HFFc6 (cell line): ENCODE measurements at places on chromosomes 2 and 18.

- peak; percentile 17 for DNase-seq
Measured at GRCh38 chr2:27959496-27959895, 69.0 kb downstream of the BABAM2 start.

DNA sequence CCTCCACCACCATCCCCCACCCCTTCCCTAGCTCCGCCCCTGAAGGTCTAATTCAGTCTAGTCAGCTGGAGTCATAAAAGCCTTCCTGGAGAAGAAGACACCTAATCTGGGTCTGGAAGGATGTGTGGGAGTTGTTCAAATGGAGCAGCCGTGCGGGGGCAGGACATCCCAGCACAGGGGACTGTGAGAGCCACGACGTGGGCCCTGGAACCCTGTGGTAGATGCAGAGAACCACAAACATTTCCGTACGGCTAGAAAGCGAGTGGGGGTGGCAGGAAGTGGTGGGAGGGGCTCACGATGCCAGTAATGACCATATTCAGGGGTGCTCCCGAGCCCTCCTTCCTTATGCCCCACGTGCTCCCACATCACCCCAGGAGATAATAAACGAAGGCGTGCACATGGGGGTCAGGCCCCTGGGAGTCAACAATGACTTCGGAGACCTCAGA is 20.9 kb upstream of the COL6A3 start:
- DNase-seq: peak; percentile 58

- no peak for DNase-seq
Measured at GRCh38 chr2:174280596-174280995, 32.3 kb upstream of the OLA1 start.

- DNase-seq: no peak
Measured at GRCh38 chr18:3877678-3878077, 427.7 kb downstream of the TGIF1 start.

DNA sequence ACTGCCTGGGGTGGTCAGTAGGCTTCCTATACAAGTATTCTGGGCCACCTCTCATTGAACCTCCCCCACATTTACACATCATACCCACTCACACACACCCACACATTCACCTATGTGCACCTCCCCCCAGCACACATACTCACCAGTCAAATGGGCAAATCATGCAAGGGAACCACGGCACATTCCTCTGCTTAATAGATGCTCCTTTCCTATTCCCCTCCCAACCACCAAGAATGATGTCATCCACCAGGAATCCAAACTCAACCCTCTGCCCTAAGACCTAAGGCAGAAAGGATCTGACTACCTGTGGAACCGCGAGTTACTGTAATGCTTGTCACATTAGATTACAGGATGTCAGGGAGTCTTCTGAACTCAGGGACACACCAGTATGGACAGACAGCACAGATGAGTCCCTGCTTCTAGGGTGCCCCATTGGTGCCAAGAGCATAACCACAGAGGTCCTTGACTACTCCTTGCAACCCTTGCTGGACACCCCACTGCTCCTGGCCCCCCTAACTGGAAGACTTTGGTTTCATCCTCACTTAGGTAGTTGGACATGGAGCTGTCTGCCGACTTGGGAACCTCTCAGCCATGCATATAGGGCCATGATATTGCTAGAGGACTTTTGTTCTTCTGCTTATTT is 21.5 kb upstream of the CAB39 start:
- DNase-seq: peak; percentile 62

GRCh38 chr2:162072181-162072702 is 1.8 kb downstream of the DPP4 start:
- peak; percentile 90 for DNase-seq

DNA sequence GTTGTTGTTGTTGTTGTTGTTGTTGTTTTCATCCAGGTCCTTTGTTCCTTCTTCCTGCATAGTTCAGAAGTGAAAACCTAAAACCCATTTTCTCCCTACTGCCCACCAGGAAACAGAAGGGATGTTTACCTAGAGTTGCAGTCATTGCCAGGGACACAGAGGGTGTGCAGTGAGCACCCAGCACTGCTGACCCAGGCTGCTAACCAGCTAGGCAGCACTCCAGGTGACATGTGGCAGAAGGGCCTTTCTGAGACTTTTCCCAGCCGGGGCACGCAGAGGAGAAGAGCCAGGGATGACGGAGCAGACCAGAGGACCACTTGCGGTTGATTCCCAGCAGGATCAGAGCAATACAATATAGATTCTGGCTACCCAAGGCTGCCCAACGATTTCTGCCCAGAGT is 286.3 kb downstream of the BCL11A start:
- DNase-seq: no peak

DNA sequence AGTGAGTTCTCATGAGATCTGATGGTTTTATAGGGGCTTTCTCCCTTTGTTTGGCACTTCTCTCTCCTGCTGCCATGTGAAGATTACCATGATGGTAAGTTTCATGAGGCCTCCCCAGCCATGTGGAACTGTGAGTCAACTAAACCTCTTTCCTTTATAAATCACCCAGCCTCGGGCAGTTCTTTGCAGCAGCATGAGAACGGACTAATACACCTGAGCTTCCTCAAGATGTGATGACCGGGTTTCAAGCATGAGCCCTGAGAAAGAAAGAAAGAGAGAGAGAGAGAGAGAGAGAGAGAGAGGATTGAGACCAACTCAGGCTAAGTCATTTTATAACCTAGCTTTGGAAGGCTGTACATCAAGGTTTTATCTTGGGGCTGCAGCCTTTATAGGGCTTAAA is 167.7 kb upstream of the SERPINE2 start:
- no peak for DNase-seq

GRCh38 chr2:158391876-158392275 is 64.7 kb downstream of the CCDC148 start:
- DNase-seq: no peak
